ENCODE measurements at places on chromosomes 4 and X.

DNA sequence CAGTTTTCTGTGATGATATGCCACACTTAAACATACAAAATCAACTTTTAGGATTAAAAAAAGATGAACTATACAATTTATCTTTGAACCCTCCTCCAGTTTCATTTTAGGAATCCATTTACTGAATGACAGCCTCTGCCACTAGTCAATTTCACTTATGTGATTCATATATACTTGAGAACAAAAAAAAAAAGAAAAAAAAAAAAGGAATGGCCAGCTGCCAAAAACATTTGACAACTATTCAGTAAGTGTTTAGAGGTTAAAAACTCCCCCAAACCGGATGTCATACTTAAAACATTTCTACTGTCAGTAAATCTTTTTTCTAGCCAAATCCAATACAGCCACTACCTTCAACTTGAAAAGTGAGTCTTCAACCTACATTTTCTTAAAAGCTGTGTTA is 266.7 kb upstream of the MAGEB2 start:
- DNase-seq: no peak

DNA sequence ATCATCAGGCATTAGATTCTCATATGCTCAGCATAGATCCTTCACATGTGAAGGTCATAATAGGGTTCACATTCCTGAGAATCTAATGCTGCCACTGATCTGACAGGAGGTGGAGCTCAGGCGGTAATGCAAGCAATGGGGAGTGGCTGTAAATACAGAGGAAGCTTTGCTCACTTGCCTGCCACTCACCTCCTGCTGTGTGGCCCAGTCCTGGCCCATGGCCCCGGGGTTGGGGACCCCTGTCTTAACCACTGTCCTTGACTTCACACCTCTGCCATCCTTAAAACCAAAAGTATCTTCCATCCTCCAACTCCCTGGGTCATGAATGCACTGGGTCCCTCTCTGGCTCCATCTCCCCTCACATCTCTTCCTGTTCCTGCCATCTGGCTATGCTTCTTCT is 129.1 kb downstream of the HMX1 start:
- no peak for DNase-seq

DNA sequence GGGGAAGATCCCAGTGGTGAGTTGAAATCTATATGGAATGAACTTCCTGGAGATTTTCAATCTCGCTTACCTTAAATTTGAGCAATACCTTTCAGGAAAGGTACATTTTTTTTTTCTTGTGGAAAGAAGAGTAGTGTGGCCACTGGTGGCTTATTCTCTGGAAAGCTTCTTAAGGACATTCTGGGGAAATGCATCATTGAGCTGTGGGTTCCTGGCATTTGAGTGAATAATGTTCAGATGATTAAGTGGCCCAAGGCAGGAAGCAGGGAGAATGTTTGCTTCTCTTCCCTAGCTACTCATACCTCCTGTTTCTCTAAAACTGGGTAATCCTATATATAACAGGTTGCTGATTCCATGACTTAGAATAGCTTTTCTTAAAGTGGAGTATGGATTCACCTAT is 31.8 kb downstream of the STAG2 start:
- DNase-seq: no peak

DNA sequence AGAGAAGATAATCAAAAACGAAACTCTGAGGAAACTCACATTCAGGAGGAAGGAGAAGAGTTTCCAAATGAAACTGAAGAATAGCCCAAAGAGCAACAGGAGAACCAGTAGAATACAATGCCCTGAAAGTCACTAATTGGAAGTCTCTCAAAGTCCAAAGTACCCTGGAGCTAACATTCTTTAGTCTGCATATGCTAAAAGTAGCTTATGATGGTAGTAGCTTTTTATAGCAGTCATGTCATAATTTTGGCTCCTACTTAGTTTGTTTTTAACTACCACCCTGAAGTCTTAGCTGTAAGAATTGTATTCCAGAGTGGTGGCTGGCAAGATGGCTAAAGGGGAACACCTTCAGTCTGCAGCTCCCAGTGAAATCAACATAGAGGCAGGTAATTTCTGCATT is 100.3 kb upstream of the FGF16 start:
- DNase-seq: no peak

Measured in activated gamma-delta T cell treated with anti-CD3 and anti-CD28 coated beads, Interleukin-2, amount 50 U/mL, for 16 hours (primary cell).